ENCODE measurements at places on chromosomes 12 and 14.
A peak's percentile ranks its signal among the peaks of the same experiment; 100 is the strongest.

- DNase-seq: no peak
Observed at GRCh38 chr12:94427501-94428381, 31.9 kb downstream of the CEP83 start.

- DNase-seq: no peak
Observed at GRCh38 chr12:114894076-114894475, 210.1 kb upstream of the TBX3 start.

GRCh38 chr14:64602826-64603225 is 53.1 kb downstream of the PPP1R36 start:
- no peak for DNase-seq

- DNase-seq: peak; percentile 72
Observed at GRCh38 chr12:114405519-114406271, at the start of gene TBX5. TBX5 (minus strand) TSS chr12:114406144; CDS start chr12:114403898, 2,246 bp downstream.

Measured in islet precursor cell (in vitro differentiated cells).